ENCODE measurements at places on chromosomes 6 and 20. TPM values are rescaled to one million over a fixed set of nuclear protein-coding genes. Genes with fewer than 3 reads are reported as not detected.

DNA sequence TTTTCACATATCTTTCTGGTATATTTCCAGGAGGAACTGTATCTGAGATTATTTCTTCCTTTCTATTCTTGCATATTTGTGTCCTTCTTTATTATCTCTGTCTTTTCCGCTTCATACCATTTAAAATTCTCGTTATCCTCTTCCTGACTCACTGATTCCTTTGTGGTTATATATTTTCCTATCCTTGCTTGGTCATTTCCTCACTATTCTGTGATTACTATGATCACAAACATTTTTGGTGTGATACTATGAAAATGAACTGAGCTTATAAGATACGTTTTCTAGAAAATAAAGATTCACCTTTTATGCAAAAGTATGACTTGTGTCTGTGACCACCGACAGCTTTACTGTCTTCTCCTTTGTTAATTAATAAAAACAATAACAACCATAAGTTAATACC, 26.5 kb upstream of the MYCT1 start:
- no peak for DNase-seq
- H3K27ac ChIP-seq: no peak overlapping the region
- H3K36me3 ChIP-seq: no peaks in the 10 kb centered on the region
- no peaks in the 10 kb centered on the region for H3K4me1 ChIP-seq
- no peaks in the 10 kb centered on the region for H3K27me3 ChIP-seq
- no peak overlapping the region for H3K4me3 ChIP-seq

DNA sequence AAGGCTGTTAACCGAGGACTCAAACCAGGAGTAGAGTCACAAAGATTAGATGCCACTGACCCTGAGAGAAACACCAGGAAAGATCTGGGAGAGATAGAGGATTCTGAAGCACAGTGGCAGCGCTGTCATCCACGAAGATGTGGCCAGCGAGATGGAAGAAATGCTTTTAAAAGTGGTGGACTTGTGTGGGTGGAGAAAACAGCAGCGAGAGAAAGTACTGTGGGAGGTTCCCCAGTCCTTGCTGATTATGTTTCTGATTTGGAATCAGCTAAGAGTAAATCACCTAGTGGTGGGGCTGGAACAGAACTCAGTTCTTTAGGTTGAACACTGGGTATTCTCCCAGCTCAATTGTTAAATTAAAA, 435 bp upstream of the ZNF322 start:
- peak overlapping the region; percentile 59 for H3K4me3 ChIP-seq
- peak overlapping the region; percentile 84 for H3K27ac ChIP-seq
- peaks cover 14% of the 10 kb centered on the region for H3K4me1 ChIP-seq
- DNase-seq: no peak
- H3K36me3 ChIP-seq: no peaks in the 10 kb centered on the region

DNA sequence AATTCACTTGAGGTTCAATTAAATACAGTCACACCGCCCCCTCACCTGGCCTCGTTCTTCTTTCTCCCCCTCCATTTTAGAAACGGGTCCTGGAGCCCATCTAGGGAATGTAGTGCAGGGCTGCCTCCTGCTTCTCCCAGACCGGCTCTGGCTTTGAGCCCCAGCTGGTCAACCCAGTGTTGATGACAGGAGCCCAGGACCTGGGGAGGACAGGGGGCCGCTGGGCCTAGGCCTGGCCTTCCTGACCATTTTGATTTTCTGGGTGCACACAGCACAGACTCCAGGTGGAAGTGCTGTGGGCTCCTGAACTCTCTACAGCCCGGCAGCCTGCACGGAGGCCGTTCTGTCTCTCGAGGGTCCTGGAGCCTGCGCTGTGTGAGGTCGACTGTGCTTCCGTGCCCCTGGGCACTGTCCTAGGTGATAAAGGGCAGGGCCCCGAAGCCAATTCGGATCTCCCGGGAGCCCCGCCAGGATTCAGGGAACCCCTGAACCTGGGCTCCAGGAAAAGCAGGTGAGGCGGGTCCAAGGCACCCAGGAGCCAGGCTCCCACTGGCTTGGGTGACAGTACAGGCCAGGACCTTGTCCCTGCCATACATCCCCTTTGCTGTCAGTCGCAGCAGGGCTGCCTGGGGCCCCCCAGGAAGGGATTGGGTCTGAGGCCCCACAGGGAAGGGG, 23.3 kb downstream of the NPEPL1 start:
- no peak for DNase-seq
- H3K36me3 ChIP-seq: no peaks in the 10 kb centered on the region
- H3K4me1 ChIP-seq: no peaks in the 10 kb centered on the region
- no peaks in the 10 kb centered on the region for H3K27me3 ChIP-seq

- no peaks in the 10 kb centered on the region for H3K27me3 ChIP-seq
- peaks cover 14% of the 10 kb centered on the region for H3K4me1 ChIP-seq
- H3K36me3 ChIP-seq: peaks cover 4% of the 10 kb centered on the region
- no peak for DNase-seq
- H3K27ac ChIP-seq: no peak overlapping the region
These were observed 66.8 kb downstream of the CDK19 start for GRCh38 chr6:110748453-110748852.

DNA sequence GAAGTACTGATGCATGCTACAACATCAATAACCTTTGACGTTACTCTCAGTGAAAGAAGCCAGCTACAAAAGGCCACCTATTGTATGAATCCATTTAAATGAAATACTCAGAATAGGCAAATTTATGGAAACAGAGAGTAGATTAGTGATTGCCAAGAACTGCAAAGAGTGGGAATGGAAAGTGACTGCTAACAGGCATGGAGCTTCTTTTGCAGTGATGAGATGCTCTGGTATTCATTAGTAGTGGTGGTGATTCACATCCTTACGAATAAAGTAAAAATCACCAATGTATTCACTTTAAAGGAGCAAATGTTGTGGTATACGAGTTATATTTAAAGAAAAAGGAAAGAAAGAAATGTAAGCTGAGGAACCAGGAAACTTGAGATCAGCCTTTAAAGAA, 126.8 kb upstream of the SAMD5 start:
- no peak overlapping the region for H3K4me3 ChIP-seq
- no peaks in the 10 kb centered on the region for H3K4me1 ChIP-seq
- H3K27ac ChIP-seq: no peak overlapping the region
- no peak for DNase-seq
- no peaks in the 10 kb centered on the region for H3K27me3 ChIP-seq
- peaks cover 59% of the 10 kb centered on the region for H3K36me3 ChIP-seq

DNA sequence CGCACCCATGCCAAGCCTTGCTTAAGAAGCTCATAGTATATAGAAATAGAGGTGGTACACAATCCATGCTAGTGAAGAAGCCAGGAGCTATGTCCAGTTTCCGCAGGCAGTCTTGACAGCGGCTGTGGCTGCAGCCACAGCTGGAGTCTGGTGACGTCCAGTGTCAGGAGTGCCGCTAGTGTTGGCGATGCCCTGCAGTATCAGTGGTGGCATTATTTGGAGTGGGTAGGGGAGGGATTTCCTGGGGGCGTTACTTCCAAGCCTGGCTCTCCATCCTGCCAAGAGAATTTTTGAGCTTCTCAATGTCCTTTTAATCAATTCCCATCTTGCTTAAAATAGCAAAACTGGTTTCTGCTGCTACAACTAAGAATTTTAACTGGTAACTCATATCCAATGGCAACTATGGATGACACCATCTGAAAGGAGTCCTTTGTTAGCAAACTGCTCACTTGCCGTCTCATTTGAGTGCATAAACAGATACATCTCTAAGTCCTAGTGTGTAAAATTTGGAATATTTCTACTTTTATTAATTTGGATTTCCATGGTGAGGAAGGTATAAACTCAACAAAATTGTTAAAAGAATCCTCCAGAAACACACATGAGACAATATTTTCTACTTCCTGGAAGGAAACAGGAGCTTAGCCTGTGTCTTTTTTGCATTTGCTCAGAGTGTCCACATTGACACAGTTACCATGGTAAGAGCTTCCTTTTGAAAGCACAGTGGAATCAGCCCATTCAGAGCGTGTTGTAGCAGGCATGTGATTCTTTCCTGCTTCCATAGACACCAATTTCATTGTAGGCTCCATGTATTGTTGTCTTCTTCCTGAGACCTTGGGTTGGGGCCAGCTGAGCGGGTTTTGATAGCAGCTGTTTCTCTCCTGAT, 44.6 kb upstream of the PXDC1 start:
- H3K4me3 ChIP-seq: no peak overlapping the region
- H3K36me3 ChIP-seq: no peaks in the 10 kb centered on the region
- no peak for DNase-seq

DNA sequence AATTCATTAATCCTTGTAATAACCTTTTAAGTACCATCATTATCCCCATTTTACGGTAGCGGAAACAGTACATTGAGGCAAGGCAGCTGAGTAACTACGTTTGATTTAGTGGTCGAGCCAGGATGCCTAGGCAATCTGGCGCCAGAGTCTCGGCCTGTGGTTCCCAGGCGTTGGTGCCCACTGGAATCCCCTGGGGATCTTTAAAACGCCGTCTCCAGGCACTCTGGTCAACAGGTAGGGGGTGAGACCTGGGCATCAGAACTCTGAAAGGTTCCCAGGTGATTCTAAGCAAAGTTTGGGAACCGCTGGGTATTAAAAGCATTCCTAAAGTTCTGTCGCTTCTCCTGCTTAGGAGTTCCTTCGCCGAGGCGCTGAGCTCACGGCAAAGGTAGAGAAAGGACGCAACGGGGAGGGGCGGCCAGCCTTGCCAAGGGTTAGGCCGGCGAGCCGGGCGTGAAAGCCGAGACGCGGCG, 939 bp downstream of the DTNBP1 start:
- H3K27me3 ChIP-seq: no peaks in the 10 kb centered on the region
- H3K27ac ChIP-seq: peak overlapping the region; percentile 91
- H3K36me3 ChIP-seq: no peaks in the 10 kb centered on the region
- no peak for DNase-seq

Gene ASIP
- total RNA-seq: not detected

Gene ULBP2
- not detected for total RNA-seq

Gene LGSN
- 2.4 TPM for total RNA-seq

DNA sequence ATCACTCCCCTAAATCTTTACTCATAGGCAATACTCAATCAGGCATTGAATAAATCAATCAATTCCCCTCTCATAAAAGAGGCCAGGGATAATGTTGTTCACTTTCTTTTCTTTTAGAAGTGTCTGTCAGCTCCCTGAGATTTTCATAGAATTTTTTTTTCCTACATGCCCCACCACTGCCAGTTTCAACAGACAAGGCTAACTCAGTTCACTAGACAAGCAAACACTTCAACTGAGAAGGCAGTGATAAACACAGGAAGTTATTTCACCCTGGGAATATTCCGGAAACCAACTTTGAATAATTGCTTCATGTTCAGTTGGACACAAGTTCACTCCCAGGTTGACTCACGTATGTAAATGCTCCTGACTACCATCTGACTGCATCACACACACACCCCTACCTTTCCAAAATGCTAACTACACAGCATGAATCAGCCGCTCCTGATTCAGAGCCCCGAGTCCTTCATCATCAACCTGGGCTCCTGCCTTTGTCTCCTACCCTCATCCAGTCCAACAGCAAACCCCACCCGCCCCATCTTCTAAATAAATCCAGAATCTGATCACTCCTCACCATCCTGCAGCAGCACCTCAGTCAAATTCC, 143.9 kb downstream of the BCAS1 start:
- no peaks in the 10 kb centered on the region for H3K27me3 ChIP-seq
- no peak overlapping the region for H3K4me3 ChIP-seq

Gene EPPIN
- total RNA-seq: not detected

GRCh38 chr20:61978491-61978890, 87.2 kb downstream of the TAF4 start:
- H3K4me1 ChIP-seq: no peaks in the 10 kb centered on the region
- no peak overlapping the region for H3K4me3 ChIP-seq
- no peak overlapping the region for H3K27ac ChIP-seq
- DNase-seq: no peak

Gene HLA-DPB1
- 59.1 TPM for total RNA-seq

GRCh38 chr6:72365773-72366172, 256.1 kb upstream of the KCNQ5 start:
- DNase-seq: no peak
- H3K4me3 ChIP-seq: no peak overlapping the region
- no peak overlapping the region for H3K27ac ChIP-seq
- H3K36me3 ChIP-seq: no peaks in the 10 kb centered on the region
- H3K4me1 ChIP-seq: no peaks in the 10 kb centered on the region

DNA sequence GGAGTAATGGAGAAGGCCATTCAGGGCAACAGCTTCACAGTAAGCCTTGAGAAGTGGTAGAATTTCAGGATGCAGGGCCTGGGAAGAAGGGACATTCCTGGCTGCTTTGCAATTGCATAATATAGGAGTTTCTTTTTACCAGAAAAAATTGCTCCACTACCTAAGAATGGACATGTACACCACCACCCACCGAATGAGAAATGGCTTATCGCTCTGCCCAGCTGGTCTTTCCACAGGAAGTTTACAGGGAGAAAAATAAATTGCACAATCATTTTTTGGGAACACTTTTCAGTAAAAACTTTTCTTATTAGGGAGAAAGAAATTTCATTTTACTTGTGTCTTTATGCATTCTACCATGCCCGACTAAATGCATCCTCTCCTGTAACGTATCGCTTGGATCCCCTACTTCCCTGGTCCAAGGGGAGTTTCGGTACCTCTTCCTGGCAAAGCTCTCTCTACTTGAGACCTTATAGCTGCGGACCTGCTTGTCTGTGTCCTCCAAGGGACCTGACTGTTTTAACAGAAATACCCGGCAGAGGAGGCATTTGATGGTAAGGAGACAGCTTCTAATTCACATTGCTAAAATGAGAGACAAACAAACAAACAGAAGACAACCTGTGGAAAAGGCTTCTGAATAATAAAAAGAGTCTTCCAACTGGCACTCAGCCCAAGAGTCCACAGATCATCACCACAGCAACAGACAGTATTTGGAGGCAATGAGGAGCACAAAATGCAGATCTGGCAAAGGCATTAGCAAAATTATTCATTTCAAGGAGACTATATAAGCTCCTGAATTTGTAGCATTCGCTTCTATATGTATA, 54.2 kb downstream of the MAP3K5 start:
- H3K27me3 ChIP-seq: no peaks in the 10 kb centered on the region
- H3K4me1 ChIP-seq: no peaks in the 10 kb centered on the region
- no peak overlapping the region for H3K4me3 ChIP-seq
- H3K36me3 ChIP-seq: no peaks in the 10 kb centered on the region
- peak; percentile 38 for DNase-seq
- H3K27ac ChIP-seq: peak overlapping the region; percentile 49
